Mucosa of descending colon (tissue), 3 donors: ENCODE measurements at places on chromosomes 1 and 21. TPM values are rescaled to one million over a fixed set of nuclear protein-coding genes. Genes with fewer than 3 reads are reported as not detected.

The OR2T35 gene
- not detected for total RNA-seq

The PPFIA4 gene
- 4.0 TPM for total RNA-seq

The GRIK3 gene
- total RNA-seq = 13.6 TPM

The MYBPHL gene
- not detected for total RNA-seq

GRCh38 chr1:180905927-180906326 lies 6.8 kb upstream of the KIAA1614 start:
- DNase-seq = no peak

- DNase-seq = no peak
Measured at GRCh38 chr1:245484176-245484575, 329.4 kb downstream of the KIF26B start.

- DNase-seq = no peak
Measured at GRCh38 chr1:231618609-231619256, 7.9 kb upstream of the DISC1 start.

- DNase-seq = no peak
Measured at GRCh38 chr1:89637496-89637895, 4.6 kb downstream of the LRRC8C start.

DNA sequence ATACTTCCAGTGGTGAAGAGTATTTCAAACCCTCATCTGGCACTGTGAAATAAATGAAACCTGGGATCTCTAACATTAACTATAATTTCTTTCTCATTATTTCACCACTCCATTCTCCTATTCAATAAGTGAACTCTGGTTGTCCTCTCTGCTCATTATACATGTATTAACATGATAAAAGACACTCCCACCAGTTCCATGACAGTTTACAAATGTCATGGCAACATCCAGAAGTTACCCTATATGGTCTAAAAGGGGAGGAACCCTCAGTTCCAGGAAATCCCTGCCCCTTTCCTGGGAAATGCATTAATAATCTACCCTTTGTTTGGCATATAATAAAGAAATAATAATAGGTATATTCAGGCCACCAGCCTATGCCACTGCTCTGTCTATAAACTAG lies 62.7 kb upstream of the BRINP3 start:
- no peak for DNase-seq
